ENCODE measurements at places on chromosomes 1 and 21.
A peak's percentile ranks its signal among the peaks of the same experiment; 100 is the strongest.

GRCh38 chr1:54180701-54181360 is 19.0 kb downstream of the CYB5RL start:
- no peak for DNase-seq

DNA sequence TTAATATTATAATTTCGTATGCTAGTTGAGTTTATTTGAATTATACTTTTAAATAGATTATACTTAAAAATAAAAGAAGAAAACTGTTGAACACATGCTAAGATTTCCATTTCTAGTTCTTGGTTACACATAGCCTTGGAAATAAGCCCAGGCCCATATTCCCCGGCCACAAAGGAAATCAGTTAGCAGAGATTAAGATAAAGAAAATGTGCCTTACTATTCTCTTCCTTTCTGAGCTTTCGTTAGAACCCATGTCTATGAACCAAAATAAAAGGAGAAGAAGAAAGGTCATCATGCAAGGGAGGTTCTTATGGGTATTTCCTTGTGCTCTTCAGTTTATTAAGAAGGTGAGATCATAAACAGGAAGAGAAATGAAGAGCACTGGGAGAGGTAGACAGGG is 32.3 kb upstream of the CRP start:
- no peak overlapping the region for H3K4me3 ChIP-seq
- H3K27me3 ChIP-seq = no peaks in the 10 kb centered on the region
- peaks cover 8% of the 10 kb centered on the region for H3K4me1 ChIP-seq
- H3K36me3 ChIP-seq = no peaks in the 10 kb centered on the region

DNA sequence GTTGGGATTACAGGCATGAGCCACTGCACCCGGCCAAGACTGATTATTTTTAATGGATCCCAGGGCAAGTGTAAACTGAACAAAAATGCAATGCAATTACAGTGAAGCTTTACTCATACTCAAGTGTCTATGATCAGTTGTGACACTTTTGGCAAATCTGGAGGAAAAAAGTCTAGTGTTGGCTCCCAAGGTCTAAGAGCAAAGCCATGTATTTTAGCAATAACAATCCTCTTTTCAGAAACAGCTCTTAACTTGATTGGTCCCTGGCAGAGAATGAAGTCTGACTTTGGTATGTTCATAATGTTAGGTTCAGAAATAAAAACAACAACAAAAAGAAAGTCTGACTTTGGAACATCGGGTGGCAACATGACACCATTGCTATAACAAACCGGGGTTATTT is 40.2 kb upstream of the C1orf53 start:
- H3K36me3 ChIP-seq = no peaks in the 10 kb centered on the region
- no peak overlapping the region for H3K4me3 ChIP-seq
- H3K27me3 ChIP-seq = no peaks in the 10 kb centered on the region

DNA sequence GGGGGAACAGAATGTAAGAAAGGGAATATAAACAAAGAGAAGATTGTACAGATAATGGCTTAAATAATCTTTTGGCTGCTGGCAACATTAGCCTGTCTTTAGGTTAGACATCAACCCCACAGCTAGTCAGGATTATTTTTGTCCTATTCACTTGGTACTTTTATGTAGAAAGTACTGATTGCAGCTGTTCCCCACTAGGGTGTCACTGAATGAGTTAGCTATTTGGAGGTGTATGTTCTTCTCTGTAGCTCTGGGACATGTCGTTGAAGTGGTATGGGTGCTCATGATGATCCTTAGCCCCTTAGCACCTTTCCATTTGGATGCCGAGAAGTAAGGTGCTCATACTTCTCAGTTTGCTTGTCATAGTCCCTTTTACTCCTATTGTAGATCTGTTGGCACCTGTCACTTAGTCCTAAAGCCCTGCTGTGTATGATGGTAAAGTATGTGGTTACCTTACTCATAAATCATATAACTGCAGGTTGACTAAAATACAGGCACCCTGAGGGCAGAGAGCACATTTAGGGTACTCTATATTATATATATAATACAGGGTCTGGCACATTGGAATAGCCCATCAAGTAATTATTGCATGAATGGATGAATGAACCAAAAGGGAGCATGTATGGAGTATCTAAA is 64.6 kb downstream of the USP25 start:
- peaks cover 6% of the 10 kb centered on the region for H3K36me3 ChIP-seq
- H3K27me3 ChIP-seq = no peaks in the 10 kb centered on the region
- H3K4me1 ChIP-seq = peaks cover 12% of the 10 kb centered on the region
- DNase-seq = no peak
- no peak overlapping the region for H3K4me3 ChIP-seq
- H3K27ac ChIP-seq = no peak overlapping the region

DNA sequence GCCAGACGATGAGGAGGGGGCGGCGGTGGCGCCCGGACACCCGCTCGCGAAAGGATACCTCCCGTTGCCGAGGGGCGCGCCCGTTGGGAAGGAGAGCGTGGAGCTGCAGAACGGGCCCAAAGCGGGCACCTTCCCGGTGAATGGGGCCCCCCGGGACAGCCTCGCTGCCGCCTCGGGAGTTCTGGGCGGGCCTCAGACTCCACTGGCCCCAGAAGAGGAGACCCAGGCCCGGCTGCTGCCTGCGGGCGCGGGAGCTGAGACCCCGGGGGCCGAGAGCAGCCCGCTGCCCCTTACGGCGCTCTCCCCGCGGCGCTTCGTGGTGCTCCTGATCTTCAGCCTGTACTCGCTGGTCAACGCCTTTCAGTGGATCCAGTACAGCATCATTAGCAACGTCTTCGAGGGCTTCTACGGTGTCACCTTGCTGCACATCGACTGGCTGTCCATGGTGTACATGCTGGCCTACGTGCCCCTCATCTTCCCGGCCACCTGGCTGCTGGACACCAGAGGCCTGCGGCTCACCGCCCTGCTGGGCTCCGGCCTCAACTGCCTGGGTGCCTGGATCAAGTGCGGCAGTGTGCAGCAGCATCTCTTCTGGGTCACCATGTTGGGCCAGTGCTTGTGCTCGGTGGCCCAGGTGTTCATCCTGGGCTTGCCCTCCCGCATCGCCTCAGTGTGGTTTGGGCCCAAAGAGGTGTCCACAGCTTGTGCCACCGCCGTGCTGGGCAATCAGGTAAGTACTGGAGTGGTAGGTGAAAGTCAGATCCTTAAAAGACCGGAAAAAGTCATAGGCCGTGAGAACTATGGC is 588 bp downstream of the FLVCR1 start:
- H3K4me3 ChIP-seq = peak overlapping the region; percentile 4
- no peaks in the 10 kb centered on the region for H3K27me3 ChIP-seq
- H3K36me3 ChIP-seq = no peaks in the 10 kb centered on the region
- H3K27ac ChIP-seq = peak overlapping the region; percentile 24
- peak; percentile 40 for DNase-seq

DNA sequence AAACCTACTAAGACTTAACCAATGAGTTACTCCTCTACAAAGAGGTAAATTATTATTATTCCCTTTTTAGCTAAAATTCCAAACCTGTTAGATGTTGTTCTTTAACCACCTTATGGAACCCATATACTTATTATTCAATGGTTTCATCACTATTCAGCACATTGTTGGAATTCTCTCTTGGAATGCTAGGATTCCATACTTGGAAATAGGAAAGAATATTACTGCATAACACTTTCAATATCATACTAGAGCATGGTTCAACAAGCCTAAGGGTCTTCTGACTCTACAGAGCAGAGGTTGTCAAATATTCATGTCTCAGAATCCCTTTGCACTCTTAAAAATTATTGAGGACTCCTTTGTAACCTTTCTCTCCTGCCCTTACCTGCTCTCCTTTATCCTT is 69.4 kb downstream of the DEGS1 start:
- H3K27ac ChIP-seq = no peak overlapping the region
- H3K36me3 ChIP-seq = peaks cover 2% of the 10 kb centered on the region
- H3K27me3 ChIP-seq = no peaks in the 10 kb centered on the region
- peaks cover 5% of the 10 kb centered on the region for H3K4me1 ChIP-seq

All from endothelial cell of umbilical vein (primary cell).